ENCODE measurements at places on chromosomes 1 and 21. TPM values are rescaled to one million over a fixed set of nuclear protein-coding genes. Genes with fewer than 3 reads are reported as not detected.
A peak's percentile ranks its signal among the peaks of the same experiment; 100 is the strongest.

DNA sequence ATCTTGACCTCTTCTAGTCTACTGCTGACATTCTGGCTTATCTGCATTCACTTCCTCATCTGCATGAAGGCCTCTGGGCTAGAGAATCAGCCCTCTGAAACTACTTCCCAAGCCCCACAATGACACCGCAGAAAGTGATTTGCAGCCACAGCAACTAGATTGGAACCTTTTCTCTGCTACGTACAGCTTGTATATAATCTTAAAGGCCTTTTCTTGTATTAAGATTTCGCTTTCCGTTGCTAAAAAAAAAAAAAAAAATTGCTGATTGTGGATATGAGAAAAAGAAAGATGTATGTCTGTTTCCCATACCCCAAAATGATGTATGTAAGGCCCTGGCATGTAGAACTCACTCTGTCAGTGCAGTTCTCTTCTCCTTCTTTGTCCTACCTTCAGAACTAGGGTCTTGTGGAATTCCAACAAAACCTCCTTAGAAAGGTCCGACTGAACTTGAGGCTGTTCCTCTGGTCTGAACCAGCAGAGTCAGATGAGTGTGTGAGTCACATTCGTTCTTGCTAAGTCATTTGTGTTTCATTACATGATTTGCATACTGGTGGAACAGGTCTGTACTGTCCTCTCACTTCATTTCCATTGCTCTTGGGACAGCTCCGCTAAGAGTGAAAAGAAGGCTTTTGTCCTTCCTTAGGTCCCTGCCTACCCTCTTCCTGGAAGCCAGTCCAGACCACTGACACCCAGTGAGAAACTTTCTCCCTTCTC is 62.7 kb downstream of the PLPP3 start:
- no peak for DNase-seq

Gene EVI5
- 21.5 TPM for total RNA-seq

- DNase-seq, result no peak
Measured at GRCh38 chr21:15943009-15943666, 213.4 kb downstream of the USP25 start.

Gene ACBD6
- total RNA-seq, result 71.7 TPM

DNA sequence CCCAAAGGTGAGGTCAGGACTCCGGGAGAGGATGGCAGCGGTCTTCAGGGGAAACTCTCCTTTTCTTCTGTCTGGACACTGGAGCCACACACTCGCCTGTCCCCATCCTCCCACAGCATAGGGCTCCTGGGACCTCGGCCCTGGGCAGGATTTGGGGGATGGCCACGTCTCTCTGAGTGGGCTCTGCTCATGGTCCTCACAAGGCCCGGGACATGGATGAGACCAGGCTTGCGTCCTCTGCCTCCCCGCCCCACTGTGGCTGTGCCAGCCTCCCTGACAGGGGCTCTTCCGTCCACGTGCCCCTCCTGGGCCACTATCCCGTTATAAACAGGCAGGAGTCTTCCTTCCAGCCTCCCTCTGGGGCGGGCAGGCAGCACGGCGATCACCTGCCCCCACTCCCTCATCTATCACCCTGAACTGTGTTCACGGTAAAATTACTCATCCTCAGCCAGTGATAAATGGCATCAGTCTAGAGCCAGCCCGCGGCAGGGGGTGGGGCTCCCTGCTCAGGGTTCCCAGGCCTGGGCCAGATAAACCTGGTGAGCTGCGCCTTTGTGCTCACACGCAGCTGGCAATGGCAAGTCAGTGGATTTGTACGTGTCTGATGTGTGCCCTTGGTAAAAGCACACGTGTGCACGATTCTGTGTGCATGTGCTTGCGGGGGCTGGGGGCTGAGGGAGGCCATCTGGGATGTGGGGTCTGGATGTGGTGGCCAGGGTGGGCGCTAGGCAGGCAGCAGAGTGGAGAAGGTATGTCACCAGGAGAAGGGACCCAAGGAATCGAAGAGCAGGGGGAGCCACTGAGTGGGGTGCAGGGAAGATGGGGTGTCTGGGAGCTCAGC is 12.6 kb upstream of the SAMD11 start:
- peak; percentile 47 for DNase-seq

Gene CLDN19
- not detected for total RNA-seq

DNA sequence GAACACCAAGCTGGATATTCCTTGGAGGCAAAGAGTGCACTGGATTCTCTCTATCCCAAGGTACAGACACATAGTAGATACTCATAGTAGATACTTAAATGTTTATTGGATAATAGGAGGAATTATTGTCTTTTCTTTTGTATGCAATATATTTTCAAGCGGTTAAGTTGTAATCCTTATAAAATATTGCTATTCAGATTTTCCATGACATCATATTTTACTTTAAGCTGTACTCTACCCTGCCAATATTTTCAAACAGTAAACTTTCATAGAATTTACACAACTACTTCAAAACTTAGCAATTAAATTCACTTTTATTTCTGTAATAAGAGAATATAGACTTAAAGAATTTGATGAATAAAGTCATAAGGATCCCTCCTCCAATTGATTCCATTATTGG is 546.5 kb upstream of the CAMK1G start:
- DNase-seq, result no peak

- DNase-seq, result no peak
Measured at GRCh38 chr1:195763907-195764374, 844.3 kb downstream of the KCNT2 start.

DNA sequence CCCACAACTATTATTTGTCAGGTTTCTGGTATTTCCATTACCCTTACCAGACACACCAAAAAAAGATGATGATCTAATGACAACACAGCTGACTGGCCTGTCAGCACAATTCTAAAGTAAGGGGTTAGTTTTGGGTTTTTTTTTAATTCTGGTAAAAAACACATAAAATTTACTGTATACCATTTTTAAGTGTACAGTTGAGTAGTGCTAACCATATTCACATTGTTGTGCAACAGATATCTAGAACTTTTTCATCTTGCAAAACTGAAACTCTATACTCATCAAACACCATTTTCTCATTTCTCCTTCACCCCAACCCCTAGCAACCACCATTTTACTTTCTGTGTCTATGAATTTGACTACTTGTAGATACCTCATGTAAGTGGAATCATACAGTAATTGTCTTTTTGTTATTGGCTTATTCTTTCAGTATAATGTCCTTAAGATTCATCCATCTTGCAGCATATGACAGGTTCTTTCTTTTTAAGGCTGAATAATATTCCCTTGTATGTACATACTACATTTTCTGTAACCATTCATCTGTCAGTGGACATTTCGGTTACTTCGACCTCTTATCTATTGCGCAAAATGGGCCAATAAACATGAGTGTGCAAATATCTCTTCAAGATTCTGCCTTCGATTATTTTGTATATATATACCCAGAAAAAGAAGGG is 29.8 kb downstream of the ARNT start:
- no peak for DNase-seq

GRCh38 chr1:203170625-203171330 is 4.8 kb downstream of the MYBPH start:
- no peak for DNase-seq

GRCh38 chr21:26444646-26445045 is 128.4 kb downstream of the CYYR1 start:
- no peak for DNase-seq

- peak; percentile 70 for DNase-seq
Measured at GRCh38 chr1:246782120-246782900, 58.1 kb downstream of the SCCPDH start.

All from SJSA1 (cell line).